Stimulated activated CD8-positive, alpha-beta memory T cell treated with anti-CD3 and anti-CD28 coated beads, Interleukin-4, amount 100 ng/mL, for 4 hours (primary cell): ENCODE measurements at places on chromosomes 1 and 21.

DNA sequence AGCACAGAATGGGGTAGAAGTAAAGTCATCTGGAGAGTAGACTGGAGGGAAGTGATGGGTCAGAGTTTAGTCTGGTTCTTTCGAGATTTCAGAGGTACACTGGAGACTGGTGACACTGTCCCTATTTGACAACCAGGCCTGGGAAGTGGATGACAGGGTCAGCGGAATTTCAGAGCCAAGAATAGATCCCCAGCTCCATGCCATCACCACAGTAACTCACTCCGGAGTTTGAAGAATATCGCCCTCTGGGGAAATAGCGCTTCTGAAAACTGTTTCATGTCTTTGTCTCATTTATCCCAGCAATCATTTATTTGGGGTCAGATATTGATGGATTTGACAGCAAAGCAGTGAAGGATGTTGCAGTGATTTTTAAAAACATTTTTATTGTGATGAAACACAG, 7.6 kb upstream of the NFASC start:
- DNase-seq = no peak

- DNase-seq = no peak
Observed at GRCh38 chr1:23472351-23473036, 11.5 kb downstream of the ASAP3 start.

GRCh38 chr1:4053160-4053748, 153.2 kb upstream of the C1orf174 start:
- no peak for DNase-seq

DNA sequence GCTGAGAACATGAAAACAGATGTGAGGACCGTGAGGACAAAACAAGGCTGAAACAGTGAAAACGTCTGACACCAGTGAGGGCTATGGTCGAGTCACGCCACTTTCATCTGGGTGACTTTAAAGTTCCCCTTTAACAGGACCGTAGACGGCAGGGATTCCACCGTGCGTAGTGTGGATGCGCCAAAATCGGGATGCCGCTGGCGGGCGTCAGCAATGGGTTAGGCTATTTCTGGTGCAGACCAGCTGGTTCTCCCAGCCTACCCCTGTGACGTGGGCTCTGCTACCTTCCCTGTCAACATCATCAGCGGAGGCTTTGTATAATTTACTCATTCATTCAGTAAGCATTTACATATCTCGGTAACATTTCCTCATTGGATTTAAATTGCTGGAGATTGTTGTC, 246.6 kb upstream of the AJAP1 start:
- no peak for DNase-seq

- DNase-seq = no peak
Observed at GRCh38 chr21:17451364-17451891, 61.4 kb upstream of the CXADR start.

DNA sequence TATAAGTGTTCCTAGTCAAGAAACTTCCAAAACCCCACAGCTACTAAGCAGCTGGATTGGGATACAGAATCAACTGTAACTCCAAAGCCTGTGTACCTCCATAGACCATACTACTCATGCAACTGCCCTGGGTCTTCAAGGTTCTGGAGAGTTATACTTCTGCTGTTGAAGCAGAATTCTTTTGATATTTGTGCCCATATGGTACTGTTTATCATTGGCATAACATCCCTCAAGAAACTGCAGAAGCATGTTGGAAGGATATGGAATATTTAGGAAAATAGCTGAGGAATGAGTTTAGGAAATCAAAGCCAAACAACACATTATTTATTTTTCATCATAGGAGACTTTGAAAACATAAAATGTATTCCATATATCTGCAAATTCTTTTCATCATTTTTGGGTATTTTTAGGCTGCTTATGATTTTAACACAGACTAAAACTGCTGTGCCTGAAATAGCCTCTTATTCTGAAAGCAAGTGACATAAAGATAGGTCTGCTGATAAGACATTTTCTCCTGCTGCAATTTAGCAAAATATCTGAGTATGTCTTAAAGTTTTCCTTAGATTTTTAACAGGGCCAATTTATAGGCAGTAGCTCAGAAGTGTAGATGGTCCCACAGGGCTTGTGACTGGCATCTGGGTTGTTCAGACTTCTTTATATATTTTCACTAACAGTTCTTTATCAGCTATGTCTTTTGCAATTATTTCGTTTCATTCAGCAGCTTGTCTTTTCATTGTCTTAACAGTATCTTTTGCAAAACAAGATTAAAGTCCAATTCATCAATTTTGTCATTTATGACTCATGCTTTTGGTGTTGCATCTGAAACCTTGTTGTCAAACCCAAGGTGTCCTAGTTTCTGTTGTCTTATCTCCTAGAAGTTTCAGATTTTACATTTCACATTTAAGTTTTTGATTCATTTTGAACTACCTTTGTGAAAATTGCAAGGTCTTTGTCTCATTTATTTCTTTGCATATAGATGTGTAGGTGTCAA, 41.1 kb upstream of the ZNF124 start:
- no peak for DNase-seq

DNA sequence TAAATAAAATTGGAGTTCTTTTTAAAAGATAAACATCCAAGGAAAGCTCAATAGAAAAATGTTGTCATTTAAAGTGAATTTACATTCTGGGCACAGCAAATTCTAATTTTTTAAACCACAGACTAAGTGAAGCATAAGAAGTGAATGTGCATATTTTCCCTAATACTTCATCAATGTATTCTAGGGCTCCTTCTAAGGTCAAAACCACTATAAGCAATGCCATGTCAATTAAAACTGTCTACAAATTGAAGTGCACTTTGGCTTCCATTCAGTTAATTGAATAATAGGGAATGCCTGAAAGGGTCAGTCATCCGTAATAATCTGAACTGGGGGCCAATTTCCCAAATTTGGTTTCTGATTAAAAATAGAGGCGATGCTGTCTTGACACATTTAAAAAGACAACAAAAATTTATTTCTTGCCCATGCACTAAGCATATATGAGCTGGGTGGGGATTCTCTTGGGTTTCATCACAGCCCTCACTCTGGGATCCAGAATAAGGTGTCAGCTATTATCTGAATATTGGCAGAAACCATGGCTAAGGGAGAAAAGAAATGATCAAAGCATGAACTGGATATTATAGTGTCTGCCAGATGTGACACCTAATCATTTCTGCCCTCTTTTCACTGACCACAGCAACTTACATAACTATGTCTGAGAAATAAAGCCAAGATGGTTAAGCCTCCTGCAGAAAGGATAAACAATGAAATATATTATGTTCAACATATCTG, 660.6 kb upstream of the B3GALT2 start:
- DNase-seq = no peak

- no peak for DNase-seq
Observed at GRCh38 chr1:2635361-2636010, 2.7 kb upstream of the MMEL1 start.

- DNase-seq = no peak
Observed at GRCh38 chr1:53375440-53375839, 47.6 kb upstream of the LRP8 start.

GRCh38 chr1:236457775-236458174, 63.7 kb downstream of the EDARADD start:
- DNase-seq = no peak
